Stimulated activated CD4-positive, alpha-beta T cell treated with anti-CD3 and anti-CD28 coated beads, Interleukin-4, amount 100 ng/mL, for 24 hours (primary cell): ENCODE measurements at places on chromosomes 1 and 21.
A peak's percentile ranks its signal among the peaks of the same experiment; 100 is the strongest.

DNA sequence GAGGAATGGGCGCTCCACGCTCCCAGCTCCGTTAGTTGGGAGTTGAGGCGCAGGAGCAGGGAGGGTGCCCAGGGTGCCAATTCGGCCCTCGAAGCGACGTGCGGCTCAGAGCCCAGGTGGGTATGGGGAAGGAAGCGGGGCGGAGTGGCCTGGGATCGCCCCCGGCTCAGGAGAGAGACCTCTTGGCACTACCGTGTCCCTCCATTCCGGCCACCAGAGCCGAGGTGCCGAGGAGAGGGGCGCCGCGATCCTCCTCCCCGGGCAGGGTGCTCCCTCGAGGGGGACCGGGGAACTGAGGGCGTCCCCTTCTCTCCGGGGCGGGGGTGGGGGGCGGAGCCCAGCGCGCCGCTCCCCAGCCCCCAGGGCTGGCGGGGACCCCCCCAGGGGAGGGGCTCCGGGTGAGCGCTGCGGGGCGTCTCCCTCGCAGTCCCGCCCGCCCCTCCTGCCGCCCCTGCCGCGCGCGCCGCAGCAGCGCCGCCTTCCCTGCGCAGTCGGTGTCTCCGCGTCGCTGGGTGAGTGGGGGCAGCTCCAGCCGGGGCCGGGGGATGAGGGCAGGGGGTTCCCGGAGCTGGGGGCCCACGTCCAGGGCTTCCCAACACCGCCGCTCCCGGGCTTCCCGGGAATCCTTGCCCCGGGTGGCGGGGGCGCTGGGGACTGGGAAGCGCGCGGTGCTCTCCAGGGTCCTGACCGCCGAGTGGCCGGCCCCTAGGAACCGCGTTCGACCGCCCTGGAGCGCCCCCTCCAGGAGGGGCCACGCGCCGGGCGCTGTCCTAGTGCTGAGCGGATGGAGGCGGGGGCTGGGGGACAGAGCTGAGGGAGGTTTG lies at the start of gene HPCA:
Gene HPCA, plus strand, starts transcription at position 488 of the 824 bp plus-strand sequence. CDS start 2,408 bp downstream, outside the sequence.
- DNase-seq: peak; percentile 19

DNA sequence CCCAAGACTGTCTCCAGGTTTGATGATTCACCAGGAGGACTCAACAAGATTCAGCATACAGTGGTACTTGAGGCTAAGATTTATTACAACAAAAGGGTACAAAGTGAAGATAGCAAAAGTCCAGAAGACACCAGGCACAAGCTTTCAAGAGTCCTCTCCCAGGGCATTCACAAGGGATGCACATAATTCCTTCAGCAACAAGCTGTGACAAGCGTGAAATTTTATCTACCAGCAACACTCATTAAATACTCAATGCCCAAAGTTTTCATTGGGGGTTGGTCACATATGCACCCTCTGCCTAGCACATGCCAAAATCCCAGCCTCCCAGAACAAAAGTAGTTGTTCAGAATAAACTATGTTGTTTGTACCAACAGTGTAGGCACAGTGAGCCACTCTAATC lies 62.3 kb downstream of the PRKACB start:
- no peak for DNase-seq

- DNase-seq: no peak
Observed at GRCh38 chr1:99177465-99177864, 86.8 kb upstream of the PLPPR4 start.

DNA sequence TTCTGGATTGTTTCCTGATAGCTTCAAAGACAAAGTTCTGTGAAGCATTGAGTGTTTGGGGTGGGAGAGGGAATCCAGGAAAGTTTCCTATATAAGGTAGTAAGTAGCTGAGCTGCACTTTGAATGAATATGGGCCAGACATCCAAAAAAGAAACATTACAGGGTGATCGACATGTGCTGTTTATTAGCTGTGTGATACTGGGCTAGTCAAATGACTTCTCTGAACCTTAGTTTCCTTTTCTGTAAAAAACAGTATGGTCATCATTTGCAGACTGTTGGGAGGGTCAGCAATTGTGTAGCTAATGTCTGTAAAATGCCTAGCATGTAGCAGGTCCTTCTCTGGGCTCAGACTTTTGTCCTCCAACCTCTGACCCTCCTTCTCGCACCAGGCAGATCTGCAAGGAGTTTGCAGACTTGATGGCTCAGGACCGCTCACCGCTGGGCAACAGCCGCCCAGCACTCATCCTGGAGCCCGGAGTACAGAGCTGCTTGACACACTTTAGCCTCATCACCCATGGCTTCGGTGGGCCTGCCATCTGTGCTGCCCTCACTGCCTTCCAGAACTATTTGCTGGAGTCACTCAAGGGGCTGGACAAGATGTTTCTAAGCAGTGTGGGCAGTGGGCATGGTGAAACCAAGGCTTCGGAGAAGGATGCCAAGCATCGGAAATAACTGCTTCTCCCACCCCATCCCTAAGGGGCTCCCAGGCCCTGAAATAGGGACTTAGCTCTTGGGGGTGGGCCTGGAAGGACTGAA lies 21.1 kb downstream of the TFAP2E start:
- no peak for DNase-seq

DNA sequence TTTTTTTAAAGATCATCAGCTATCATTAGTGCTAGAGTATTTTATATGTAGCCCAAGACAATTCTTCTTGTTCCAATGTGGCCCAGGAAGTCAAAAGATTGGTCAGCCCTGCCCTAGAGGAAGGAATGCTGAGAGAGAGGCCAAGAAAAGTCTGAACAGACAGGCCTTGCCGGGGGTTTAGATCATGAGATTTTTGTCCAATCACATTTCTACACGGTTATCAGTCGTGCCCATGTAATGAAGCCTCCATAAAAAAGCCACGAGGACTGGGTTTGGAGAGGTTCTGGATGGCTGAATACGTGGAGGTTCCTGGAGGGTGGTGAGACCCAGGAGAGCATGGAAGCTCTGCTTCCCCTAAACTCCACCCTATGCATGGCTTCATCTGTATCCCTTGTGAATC lies 24.3 kb upstream of the ENO1 start:
- DNase-seq: no peak

- DNase-seq: no peak
Observed at GRCh38 chr1:208509072-208509471, 264.9 kb upstream of the PLXNA2 start.

DNA sequence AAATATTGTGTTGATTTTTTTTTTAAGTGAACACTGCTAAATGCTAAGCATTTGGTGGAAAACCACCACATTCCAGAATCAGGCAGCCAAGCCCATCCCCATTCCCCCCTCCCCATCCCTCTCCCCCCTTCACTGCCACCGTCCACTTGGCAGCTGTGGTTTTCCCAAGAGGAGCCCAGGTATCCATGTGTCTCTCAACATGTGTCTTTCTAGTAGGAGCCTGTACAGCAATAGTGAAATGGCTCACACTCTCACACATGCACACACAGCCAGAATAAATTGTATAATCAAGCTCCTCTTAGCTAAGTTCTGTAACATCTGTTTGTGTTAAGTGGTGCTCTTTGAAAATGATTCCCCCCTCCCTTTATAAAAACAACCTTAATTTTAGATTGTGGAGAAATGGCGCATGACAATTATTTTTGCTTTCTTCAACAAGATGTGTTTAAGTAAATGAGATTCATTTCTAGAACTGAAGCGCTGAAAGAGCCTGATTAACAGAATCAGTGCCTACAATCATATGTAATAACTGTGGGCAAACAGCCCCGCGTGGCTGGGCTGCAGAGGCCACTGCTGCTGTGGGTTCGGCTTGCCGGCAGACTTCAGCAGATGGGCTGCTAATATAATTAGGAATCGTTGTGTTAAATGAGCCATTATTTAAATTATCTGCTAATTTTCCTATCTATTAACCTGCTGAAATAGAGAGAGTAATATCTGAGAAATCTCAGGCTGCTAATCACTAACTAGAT lies 43.3 kb downstream of the BACE2 start:
- DNase-seq: no peak

DNA sequence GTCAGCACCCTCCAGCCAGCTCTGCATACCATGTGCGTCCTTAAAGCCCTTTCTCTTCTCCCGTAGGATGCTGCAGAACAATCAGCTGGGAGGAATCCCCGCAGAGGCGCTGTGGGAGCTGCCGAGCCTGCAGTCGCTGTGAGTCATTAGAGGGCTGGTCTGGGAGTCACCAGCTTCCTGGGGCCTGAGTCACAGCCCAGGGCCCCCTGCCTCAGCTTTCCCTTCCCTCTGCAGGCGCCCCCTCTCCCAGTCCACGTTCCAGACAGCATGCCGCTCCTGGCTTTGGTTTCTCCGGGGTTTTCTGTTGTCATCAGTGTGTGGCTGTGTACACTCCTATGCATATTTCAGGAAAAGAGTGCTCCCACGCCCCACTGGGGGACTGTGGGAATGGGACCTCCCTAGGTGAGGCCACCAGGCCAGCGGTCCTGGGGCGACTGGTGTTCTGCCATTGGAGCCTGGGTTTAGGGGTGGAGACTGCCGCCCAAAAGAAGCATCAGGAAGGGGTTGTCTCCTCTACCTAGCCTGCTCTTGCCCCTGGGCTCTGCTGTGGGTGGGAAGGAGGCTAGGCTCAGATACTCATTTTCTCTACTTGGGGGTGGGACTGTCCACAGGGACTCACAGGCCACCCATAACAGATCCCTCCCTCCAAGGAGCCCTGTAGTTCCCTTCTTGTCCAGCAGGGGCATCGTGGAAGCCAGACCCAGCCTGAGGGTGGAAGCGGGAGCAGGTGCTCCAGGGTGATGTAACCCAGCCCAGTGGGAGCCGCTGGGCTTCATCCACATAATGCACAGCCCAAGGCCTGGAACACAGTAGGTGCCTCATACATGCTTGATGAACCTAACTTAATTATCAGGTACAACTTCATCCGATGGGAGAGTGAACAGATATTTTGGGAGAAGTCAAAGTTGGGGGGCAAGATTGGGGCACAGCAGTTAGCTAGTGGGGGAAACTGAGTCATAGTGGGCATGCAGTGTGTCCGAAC lies 42.5 kb downstream of the LGR6 start:
- DNase-seq: peak; percentile 76
